ENCODE measurements at places on chromosomes 12 and 14.

DNA sequence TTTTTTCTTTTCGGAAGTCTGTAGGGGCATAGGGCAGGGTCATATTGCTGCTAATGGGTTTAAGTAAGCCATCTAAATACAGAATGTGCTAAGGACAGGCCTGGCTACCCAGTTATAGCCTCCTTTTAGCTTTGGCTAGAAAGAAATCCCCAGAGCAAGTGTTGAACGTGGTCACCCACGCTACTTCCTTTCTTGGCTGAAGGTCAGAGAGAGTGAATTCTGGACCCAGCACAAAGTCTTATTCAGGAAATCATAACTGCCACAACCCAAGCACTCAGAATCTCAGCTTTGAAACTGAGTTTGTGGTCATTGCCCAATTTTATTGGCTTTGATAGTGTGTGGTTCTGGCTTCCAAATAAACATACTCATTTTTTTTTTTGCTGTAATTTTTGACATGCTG is 542.1 kb upstream of the ATP2B1 start:
- no peak for DNase-seq
- H3K36me3 ChIP-seq = no peaks in the 10 kb centered on the region
- H3K27me3 ChIP-seq = no peaks in the 10 kb centered on the region
- no peak overlapping the region for H3K4me3 ChIP-seq

GRCh38 chr12:62625228-62625627 is 158.6 kb downstream of the MON2 start:
- H3K36me3 ChIP-seq = no peaks in the 10 kb centered on the region
- no peaks in the 10 kb centered on the region for H3K27me3 ChIP-seq
- no peaks in the 10 kb centered on the region for H3K4me1 ChIP-seq
- H3K4me3 ChIP-seq = no peak overlapping the region
- no peak overlapping the region for H3K27ac ChIP-seq

GRCh38 chr12:26271889-26272492 is 76.6 kb downstream of the SSPN start:
- H3K36me3 ChIP-seq = no peaks in the 10 kb centered on the region
- H3K27ac ChIP-seq = no peak overlapping the region
- DNase-seq = peak; percentile 66
- no peaks in the 10 kb centered on the region for H3K27me3 ChIP-seq
- H3K4me1 ChIP-seq = peaks cover 28% of the 10 kb centered on the region

GRCh38 chr12:75665216-75665615 is 153.8 kb upstream of the KRR1 start:
- no peak overlapping the region for H3K27ac ChIP-seq
- H3K36me3 ChIP-seq = no peaks in the 10 kb centered on the region
- no peaks in the 10 kb centered on the region for H3K4me1 ChIP-seq
- H3K27me3 ChIP-seq = no peaks in the 10 kb centered on the region

DNA sequence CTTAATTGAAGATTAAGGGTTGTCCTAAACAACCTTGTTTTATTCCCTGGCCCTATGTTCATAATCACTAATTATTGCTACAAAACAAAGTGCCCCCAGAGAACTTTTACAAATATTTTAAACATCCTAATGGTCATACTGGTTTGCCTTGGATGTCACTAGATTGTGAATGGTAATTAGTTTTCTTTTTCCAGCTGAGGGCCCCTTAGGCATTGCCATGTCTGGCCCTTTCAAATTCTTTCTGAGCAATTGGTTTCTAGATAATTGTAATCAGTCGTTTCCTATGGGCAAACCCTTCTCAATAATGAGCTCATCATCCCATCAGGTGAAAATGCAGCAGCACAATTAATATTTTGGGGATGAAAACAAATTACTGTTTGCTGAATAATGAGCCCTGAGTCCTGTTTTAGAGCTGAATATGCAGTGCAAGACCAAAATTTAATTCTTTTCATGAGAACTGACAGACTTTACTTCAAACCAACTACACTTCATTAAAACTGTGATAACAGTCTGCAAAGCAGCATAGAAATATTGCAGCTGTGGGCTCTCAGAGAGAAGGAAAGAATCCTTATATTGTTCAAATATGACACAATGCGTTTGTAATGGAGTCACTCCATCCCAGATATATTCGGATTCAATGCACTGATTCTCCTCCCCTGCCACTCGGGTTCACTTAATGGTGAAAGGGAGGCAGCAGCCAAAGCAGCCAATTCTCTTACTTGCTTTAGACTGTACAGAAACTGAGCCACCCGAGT is 67.7 kb upstream of the ARHGAP5 start:
- no peaks in the 10 kb centered on the region for H3K27me3 ChIP-seq
- peak overlapping the region; percentile 47 for H3K27ac ChIP-seq
- H3K36me3 ChIP-seq = no peaks in the 10 kb centered on the region
- peaks cover 13% of the 10 kb centered on the region for H3K4me1 ChIP-seq

DNA sequence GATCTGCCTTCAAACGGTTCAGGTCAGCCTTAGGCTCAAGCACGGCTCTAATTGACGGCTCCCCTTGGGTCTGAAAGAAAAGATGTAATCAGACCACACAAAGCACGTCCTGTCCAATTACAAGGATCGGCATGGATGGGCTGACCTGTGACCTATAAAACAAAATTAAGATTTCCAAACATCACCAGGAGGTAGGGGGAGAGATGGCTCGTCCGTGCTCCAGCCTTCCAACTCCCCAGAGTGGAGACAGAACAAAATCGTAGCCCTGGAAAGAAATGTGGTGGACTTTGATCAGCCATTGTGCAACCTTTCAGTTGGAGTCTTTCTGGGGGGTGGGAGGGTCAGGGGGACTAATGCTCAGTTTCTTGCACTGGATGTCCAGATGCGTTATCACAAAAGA is 226.6 kb upstream of the DIO3 start:
- H3K4me1 ChIP-seq = no peaks in the 10 kb centered on the region
- DNase-seq = no peak
- H3K36me3 ChIP-seq = no peaks in the 10 kb centered on the region
- H3K4me3 ChIP-seq = no peak overlapping the region
- H3K27me3 ChIP-seq = no peaks in the 10 kb centered on the region
- no peak overlapping the region for H3K27ac ChIP-seq

GRCh38 chr12:14213542-14213941 is 151.9 kb upstream of the ATF7IP start:
- H3K36me3 ChIP-seq = no peaks in the 10 kb centered on the region
- H3K4me3 ChIP-seq = no peak overlapping the region
- no peaks in the 10 kb centered on the region for H3K27me3 ChIP-seq
- no peak overlapping the region for H3K27ac ChIP-seq
- H3K4me1 ChIP-seq = peaks cover 11% of the 10 kb centered on the region

DNA sequence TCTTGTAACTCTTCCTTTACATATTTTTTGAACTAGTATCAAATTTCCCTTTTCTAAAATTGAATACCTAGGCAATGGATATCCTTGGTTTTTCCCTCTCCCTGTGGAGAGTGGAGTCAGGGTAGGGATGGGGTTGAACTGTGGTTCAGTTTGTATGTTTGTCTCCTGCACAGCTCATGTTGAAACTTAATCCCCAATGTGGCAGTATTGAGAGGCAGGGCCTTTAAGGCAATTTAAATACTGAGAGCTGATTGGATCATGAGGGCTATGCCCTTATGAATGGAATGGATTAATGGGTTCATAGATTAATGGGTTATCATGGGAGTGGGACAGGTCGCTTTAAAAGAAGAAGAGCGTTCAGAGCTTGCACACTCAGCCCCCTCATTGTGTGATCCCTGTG is 127.2 kb upstream of the RGS6 start:
- H3K36me3 ChIP-seq = no peaks in the 10 kb centered on the region
- no peaks in the 10 kb centered on the region for H3K4me1 ChIP-seq
- H3K27me3 ChIP-seq = no peaks in the 10 kb centered on the region
- no peak for DNase-seq
- no peak overlapping the region for H3K27ac ChIP-seq

DNA sequence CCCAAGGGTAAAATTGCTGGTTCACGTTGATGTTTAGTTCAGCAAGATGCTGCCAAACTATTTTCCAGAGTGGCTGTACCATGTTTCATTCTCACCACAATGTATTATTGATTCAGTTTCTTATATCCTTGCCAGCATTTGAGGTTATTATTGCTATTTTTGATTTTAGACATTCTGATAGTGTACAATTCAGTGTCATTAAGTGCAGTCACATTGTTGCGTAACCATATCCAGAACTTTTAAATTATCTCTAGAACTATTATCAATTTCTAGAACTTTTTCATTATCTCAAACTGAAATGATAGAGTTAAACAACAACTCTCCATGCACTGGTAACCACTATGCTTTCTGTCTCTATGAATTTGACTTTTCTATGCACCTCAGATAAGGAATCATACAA is 10.7 kb upstream of the TBC1D15 start:
- no peaks in the 10 kb centered on the region for H3K27me3 ChIP-seq
- no peak overlapping the region for H3K27ac ChIP-seq
- DNase-seq = no peak
- H3K4me1 ChIP-seq = no peaks in the 10 kb centered on the region
- no peak overlapping the region for H3K4me3 ChIP-seq

GRCh38 chr14:51094282-51094821 is 553 bp downstream of the TRIM9 start:
- no peaks in the 10 kb centered on the region for H3K36me3 ChIP-seq
- H3K4me1 ChIP-seq = peaks cover 12% of the 10 kb centered on the region
- no peak for DNase-seq
- peak overlapping the region; percentile 73 for H3K4me3 ChIP-seq

DNA sequence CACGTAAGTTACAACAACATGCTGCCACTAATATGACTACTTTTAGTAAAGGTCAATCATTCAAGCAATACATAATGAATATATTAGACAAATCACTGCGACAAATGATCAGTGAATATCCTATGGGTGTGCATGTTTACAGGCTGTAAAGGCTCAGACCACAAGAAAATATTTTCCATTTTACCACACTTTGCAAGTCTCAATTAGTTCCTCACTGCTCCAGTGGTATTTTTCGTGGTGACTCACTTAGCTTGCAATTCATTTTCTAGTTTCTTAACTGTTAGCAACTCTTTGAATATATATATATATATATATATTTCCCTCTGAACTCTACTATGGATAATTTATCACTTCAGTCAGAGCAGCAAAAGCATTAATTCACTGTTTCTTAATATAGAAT is 96.9 kb downstream of the EML5 start:
- H3K27ac ChIP-seq = no peak overlapping the region
- no peak for DNase-seq
- no peaks in the 10 kb centered on the region for H3K36me3 ChIP-seq
- no peaks in the 10 kb centered on the region for H3K27me3 ChIP-seq
- no peak overlapping the region for H3K4me3 ChIP-seq

GRCh38 chr14:93026339-93026738 is 89.4 kb downstream of the ITPK1 start:
- DNase-seq = no peak
- no peak overlapping the region for H3K4me3 ChIP-seq
- peaks cover 49% of the 10 kb centered on the region for H3K4me1 ChIP-seq
- H3K27ac ChIP-seq = peak overlapping the region; percentile 95
- no peaks in the 10 kb centered on the region for H3K27me3 ChIP-seq

DNA sequence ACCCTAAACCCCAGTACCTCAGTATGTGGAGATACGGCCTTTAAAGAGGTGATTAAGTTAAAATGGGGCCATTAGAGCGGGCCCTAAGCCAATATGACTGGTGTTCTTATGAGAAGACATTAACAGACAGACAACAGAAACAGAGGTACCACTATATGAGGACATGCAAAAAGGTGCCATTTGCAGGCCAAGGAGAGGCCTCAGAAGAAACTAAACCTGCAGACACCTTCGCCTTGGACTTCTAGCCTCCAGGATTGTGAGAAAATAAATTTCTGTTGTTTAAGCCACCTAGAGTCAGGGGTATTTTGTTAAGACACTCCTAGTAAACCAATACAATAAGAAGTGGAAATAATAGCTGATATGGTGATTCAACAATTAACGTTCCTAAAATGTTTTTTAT is 32.6 kb downstream of the PTPRB start:
- H3K4me1 ChIP-seq = no peaks in the 10 kb centered on the region
- no peak overlapping the region for H3K27ac ChIP-seq
- H3K4me3 ChIP-seq = no peak overlapping the region
- no peaks in the 10 kb centered on the region for H3K27me3 ChIP-seq

DNA sequence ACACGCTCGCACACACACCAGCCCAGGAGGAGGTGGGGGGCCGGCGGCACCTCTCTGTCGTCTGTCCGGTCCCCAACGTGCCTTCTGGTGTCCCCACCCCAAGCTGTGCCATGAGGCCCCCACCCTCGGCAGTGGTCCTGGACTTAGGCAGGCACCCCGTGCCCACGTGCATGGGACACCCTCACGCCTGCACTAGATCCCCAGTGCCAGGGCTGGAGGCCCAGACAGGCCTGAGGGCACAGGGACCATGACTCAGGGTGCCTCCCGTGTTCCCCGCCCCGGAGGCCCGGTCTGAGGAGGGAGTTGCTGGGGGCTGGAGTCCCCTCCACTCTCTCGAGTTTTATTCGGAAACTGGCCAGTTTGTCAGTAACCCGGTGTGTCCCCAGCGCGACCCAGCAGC is 38.8 kb downstream of the LRCOL1 start:
- no peaks in the 10 kb centered on the region for H3K36me3 ChIP-seq
- H3K27me3 ChIP-seq = no peaks in the 10 kb centered on the region

DNA sequence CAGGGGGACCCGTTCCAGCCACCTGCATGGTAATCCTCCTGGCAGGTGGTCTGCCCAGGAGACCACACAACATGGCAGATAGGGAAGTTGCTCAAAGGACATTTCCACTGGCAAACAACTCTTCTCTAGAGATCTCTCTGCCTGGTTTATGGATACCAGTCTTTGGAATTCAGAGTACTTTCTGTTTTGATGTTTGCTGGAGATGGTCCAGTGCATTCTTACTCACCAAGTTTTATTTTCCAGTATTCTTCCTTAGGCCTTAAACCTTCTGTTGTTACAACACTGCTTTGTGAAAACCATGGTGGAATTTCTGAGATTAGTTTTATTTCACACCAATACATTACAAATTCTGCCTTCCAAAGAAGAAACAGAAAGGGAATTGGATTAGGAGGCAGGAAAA is 428.3 kb downstream of the FUT8 start:
- H3K4me1 ChIP-seq = no peaks in the 10 kb centered on the region
- H3K36me3 ChIP-seq = no peaks in the 10 kb centered on the region
- no peak for DNase-seq
- no peak overlapping the region for H3K27ac ChIP-seq

GRCh38 chr12:89350630-89351488 is 1.4 kb downstream of the DUSP6 start:
- DNase-seq = no peak
- no peaks in the 10 kb centered on the region for H3K36me3 ChIP-seq
- no peaks in the 10 kb centered on the region for H3K4me1 ChIP-seq

- no peaks in the 10 kb centered on the region for H3K4me1 ChIP-seq
- H3K27me3 ChIP-seq = no peaks in the 10 kb centered on the region
- no peaks in the 10 kb centered on the region for H3K36me3 ChIP-seq
- no peak for DNase-seq
- no peak overlapping the region for H3K4me3 ChIP-seq
- no peak overlapping the region for H3K27ac ChIP-seq
Measured at GRCh38 chr14:53376064-53376463, 222.9 kb upstream of the DDHD1 start.

GRCh38 chr14:24874514-24875202 is 175.3 kb downstream of the STXBP6 start:
- no peak overlapping the region for H3K27ac ChIP-seq
- DNase-seq = no peak
- no peaks in the 10 kb centered on the region for H3K36me3 ChIP-seq
- peaks cover 4% of the 10 kb centered on the region for H3K4me1 ChIP-seq
- H3K27me3 ChIP-seq = no peaks in the 10 kb centered on the region

All from tibial nerve (tissue), 4 donors.